LHCN-M2 (cell line): ENCODE measurements at places on chromosomes 1 and 21. TPM values are rescaled to one million over a fixed set of nuclear protein-coding genes. Genes with fewer than 3 reads are reported as not detected.

- peak; percentile 58 for DNase-seq
Observed at GRCh38 chr1:227766015-227766634, 30.9 kb downstream of the SNAP47 start.

- no peak for DNase-seq
Observed at GRCh38 chr21:30426731-30427130, 1.0 kb upstream of the KRTAP13-3 start.

The ARID4B gene
- 13.0 and 19.1 TPM in 2 replicates for total RNA-seq

GRCh38 chr1:223311826-223312225 is 52.1 kb downstream of the SUSD4 start:
- DNase-seq = no peak

DNA sequence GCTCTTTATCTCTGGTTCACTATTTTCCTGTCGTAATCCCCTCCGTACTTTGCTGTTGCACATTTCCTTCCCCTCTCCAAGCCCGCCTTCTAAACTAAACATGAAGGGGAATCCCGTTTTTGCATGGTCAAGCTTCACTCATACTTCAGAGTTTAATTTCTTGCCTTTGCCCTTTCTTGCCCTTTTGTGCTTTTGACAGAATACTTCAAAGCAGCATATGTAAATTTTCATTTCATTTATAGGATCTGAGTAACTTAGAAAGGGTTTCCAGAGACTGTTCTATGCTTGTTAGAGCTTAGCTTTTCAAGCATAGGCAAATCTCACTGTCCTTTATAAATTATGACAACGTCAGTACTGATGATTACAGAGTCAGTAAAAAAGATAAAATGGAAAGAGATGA is 27.7 kb downstream of the SPATA45 start:
- DNase-seq = no peak
